Inflammatory macrophage (primary cell): ENCODE measurements at places on chromosomes 1 and 21.
A peak's percentile ranks its signal among the peaks of the same experiment; 100 is the strongest.

DNA sequence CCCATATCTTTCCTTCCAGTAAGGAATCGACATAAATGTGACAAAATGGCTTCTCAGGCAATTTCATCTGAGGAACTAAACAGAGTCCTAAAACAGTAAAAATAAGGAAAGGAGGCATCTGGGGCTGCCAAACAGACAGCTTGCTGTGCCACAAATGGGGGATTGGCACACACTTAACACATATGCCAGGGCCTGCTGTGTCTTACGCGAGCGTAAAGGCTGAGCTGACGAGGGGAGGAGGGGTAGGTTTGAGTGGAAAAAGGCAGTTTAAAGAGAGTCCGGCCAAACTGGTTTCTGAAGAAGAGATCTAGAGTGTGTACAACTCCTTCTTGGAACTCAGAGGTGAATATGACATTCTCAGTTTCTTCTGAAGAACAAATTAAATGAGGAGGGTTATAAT, 244.1 kb upstream of the MAP1LC3C start:
- no peak for DNase-seq

DNA sequence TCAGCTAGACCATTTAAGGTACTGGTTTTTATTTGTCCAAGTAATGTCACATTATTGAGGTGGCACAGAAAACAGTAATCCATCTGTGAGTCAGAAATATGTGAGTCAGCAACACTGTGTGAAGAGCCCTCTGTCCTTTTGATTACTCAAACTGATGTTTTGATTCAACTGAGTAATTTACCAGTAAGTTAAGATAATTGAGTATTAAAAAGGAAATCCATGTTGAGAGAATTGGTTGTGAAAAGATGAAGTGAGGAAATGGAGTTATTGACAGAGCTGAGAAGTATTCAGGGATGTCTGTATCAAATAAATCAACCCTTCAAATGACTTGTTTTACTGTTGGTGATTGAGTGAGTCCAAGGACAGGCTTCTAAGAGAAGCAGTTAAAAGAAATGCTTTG, 302.7 kb upstream of the SGIP1 start:
- DNase-seq, result no peak

DNA sequence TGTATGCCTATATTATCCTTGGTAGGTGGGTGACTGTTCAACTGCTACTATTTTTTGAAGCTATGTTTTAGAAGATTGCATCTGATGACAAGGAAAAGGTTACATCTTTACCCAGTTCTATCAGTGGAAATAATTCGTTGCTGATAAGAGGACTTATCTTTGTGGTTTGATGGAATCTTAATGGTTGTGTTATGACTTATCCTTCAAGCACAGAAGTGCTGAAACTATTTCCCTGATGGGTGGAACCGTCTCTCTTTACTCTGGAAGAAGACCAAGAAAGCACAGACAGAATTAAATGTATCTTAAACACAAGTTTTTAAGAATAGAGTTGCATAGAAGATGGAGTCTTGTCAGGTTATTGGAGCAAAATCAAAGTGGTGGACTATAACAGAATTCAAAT, 437.7 kb upstream of the KAZN start:
- DNase-seq, result no peak

- no peak for DNase-seq
Observed at GRCh38 chr21:25942135-25942534, 207.4 kb downstream of the GABPA start.

- DNase-seq, result no peak
Observed at GRCh38 chr1:43067977-43068751, 103.9 kb downstream of the EBNA1BP2 start.

- no peak for DNase-seq
Observed at GRCh38 chr1:16927256-16927655, 5.5 kb downstream of the CROCC start.

- DNase-seq, result no peak
Observed at GRCh38 chr1:204084247-204084772, 11.4 kb downstream of the SOX13 start.

- DNase-seq, result no peak
Observed at GRCh38 chr1:186905561-186905960, 76.8 kb downstream of the PLA2G4A start.

DNA sequence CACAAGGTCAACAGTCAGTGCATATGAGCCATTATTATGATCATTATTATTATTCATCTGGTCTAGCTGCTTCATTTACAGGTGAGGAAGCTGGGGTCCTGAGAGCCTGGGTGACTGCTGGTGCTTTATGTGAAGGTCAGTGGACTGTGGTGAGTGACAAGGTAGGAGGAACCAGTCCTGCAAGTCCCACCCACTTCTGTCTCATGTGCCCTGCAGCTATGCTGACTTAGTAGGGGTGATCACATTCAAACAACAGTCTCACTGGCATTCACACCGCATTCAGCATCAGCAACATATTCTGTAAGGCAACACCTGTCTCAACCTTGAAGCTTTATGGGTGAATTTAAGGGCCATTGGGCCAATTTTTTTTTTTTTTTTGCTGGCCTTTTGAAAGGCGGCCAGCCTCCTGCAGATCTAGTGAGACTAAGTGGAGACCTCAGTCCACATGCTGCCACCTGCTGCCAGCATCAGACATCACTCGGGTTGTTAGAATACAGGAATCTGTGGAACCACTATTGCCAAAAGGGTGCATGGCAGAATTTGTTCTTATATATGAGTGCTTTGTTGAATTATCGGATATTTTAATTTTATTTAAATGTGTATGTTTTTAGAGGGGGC, 59.9 kb upstream of the CACNA1E start:
- no peak for DNase-seq

DNA sequence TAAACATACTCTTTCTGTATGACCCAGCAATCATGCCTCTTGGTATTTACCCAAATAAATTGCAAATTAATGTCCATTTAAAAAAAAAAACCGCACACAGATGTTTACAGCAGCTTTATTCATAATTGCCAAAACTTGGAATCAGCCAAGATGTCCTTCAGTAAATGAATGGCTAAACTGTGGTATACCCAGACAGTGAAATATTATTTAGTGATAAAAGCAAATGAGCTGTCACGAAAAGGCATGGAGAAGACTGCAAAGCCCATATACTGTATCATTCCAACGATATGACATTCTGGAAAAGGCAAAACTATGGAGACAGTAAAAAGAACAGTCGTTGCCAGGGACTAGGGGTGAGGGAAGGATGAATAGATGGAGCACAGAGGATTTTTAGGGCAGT, 77.0 kb upstream of the FAM20B start:
- no peak for DNase-seq

DNA sequence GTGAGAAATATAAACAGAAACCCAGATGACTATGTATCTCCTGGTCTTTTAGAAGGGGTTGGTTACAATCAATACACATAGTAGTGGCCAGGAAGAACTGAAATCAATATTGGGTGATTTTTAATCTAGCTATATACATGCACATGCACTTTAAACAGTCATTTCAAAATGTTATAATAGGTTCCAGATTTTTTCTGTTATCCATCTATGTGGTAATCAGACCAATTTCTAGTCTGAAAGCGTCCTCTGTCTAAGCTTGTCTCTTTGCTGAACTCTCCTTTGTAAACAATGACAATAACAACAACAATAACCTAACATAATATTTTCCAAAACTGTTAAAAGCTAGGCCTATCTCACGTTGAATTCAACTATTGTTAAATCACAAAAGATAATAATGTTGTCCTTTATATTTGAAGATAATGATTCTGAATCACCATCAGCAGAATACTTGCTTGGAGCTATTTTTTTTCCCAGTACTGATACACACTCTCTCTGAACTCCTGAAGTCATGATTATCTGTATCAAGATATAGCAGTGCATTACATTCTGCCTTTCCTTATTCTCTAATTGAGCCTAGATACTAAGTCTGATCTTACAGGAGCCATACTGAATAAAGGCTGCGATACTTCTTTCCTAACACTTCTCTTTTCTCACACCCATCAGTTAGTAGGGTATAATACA, 496.8 kb upstream of the ZRANB2 start:
- DNase-seq, result no peak

DNA sequence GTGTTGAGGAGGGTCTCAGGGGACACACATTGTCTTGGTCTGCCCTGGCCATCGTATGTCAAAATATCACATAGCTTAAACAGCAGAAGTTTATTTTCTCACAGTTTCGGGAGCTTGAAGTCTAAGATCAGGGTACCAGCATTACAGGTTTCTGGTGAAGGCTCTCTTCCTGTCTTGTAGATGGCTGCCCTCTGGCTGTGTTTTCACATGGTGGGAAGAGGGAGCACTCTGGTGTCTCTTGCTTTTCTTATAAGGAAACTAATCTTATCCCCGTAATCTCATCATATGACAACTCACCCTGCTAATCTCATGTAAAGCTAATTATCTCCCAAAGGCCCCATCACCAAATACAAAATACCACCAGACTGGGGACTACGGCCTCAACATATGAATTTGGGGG, 246.9 kb upstream of the ST6GALNAC5 start:
- no peak for DNase-seq

DNA sequence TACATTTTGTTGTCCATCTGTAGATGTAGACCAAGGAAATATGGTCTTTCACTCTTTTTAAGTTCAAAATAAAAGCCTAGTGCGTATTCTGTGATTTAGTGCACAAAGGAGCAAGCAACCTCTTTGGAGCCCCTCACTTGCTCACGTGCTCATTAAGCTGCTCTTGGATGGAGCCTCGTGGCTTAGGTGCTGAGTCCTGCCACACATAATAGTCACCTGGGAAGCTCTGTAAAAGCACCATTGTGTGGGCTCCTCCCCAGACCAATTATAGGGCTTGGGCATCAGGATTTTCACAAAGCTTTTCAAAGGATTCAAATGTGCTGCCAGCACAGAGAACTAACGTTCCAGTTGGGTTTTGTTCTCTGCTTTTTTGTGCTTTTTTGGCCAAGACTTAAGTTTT, 85.0 kb downstream of the PCP4 start:
- DNase-seq, result no peak

- no peak for DNase-seq
Observed at GRCh38 chr21:35963920-35964451, 96.3 kb downstream of the SETD4 start.

DNA sequence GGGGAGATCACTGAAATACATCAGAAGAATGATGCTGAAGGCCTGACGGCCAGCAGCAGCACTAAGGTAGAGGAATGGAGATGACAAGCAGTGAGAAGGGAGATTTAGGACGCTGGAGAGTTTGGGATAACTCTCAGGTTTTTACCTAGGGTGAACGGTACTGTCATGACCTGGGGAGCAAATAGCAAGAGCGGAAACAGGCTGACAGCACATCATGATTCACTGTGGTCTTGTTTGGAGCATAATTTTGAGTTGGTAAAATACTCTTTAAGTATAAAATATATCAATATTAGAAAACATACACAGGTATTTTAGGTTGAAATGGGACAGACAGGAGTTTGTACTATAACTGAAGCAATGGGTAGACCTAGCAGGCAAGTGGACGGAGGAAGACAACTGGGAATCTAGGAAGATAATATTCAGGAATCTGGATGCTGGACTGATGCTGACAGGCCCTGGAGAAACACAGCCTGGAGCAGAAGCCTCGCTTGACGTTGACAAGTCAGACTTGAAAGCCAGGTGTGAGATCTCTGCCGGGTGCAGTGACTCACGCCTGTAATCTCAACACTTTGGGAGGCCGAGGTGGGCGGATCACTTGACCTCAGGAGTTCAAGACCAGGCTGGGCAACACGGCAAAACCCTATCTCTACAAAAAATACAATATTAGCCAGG, 33.3 kb downstream of the ALG14 start:
- DNase-seq, result no peak

GRCh38 chr1:175167861-175168260, 24.7 kb downstream of the KIAA0040 start:
- no peak for DNase-seq

DNA sequence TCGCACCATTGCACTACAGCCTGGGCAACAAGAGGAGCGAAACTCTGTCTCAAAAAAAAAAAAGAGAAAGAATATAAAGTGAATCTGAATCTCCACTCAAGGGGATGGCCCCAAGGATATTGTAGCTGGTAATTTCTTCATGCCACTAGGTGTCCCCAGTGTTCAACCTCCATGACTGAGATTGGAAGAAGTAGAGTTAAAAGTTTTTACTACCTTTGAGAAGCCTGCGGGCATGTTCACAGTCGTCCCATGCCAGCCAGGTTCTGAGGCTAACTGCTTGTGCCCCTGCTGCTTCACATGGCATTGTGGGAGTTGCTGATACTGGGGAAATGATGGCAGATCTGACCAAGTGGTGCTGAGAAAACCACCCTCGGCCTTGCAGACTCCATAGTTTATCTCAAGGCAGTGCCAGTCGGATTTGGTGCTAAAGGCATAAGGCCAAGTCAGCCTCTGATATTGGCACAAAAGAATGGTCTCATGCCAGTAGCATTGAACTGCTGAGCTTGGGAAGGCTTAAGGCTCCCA, 10.8 kb upstream of the SHISA4 start:
- DNase-seq, result peak; percentile 46

GRCh38 chr1:167924102-167924501, 10.2 kb upstream of the ADCY10 start:
- no peak for DNase-seq

- peak; percentile 28 for DNase-seq
Observed at GRCh38 chr1:31609514-31610118, 7.9 kb upstream of the HCRTR1 start.

- DNase-seq, result no peak
Observed at GRCh38 chr1:9689971-9690381, 38.4 kb downstream of the PIK3CD start.

GRCh38 chr1:198978523-198978922, 339.7 kb downstream of the PTPRC start:
- DNase-seq, result no peak

DNA sequence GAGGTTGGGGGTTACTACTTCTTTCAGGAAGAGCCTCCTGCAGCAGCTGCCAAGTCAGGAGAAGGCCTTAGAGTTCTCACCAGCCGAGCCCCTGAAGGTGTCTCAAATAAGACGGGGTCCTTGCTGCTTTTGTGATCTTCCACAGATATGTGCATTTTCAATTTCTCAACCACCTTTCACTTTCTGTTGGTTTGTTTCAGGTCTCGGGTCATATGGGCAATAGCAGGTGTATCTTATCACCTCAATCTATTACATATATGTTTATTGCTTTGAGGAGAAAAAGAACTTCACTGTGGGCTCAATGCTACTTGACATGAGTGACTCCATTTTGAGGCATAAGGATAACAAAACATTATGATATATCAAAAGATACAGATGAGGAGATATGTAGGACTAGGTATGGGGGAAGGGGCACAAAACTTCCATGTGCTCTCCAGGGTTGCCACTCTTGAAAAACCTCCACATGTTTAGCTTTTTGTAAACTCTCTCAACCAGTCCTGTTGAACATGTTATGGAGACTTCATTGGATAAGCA, 1171.4 kb upstream of the ADGRL2 start:
- DNase-seq, result no peak

GRCh38 chr1:919271-919872, 4.4 kb upstream of the SAMD11 start:
- no peak for DNase-seq
